ENCODE measurements at places on chromosomes 7 and 10.

- DNase-seq: no peak
These were observed 921.0 kb downstream of the GATA3 start for GRCh38 chr10:8975535-8975934.

GRCh38 chr7:157540606-157541294, 203.9 kb downstream of the DNAJB6 start:
- DNase-seq: no peak

GRCh38 chr10:95814011-95814727, 58.2 kb downstream of the ENTPD1 start:
- peak; percentile 96 for DNase-seq

GRCh38 chr7:92415225-92415624, 32.1 kb upstream of the GATAD1 start:
- no peak for DNase-seq

- no peak for DNase-seq
These were observed 10.9 kb upstream of the GDF2 start for GRCh38 chr10:47311193-47311931.

DNA sequence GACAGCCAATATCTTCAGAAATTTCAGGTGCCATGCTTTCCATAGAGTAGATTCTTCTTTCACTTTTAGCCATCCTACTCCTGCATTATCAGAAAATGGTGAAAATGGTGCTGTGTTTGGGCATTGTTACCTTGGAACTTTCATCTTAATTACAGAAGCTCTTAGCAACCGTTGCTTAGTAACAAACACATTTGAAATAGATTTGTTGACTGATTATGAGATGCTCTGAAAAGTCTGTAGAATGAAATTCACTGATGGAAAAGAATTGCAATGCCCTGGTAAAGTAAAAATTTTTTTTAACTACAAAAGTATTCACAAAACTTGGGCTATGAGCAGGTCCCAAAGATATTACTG, 249.3 kb upstream of the NEBL start:
- DNase-seq: no peak

DNA sequence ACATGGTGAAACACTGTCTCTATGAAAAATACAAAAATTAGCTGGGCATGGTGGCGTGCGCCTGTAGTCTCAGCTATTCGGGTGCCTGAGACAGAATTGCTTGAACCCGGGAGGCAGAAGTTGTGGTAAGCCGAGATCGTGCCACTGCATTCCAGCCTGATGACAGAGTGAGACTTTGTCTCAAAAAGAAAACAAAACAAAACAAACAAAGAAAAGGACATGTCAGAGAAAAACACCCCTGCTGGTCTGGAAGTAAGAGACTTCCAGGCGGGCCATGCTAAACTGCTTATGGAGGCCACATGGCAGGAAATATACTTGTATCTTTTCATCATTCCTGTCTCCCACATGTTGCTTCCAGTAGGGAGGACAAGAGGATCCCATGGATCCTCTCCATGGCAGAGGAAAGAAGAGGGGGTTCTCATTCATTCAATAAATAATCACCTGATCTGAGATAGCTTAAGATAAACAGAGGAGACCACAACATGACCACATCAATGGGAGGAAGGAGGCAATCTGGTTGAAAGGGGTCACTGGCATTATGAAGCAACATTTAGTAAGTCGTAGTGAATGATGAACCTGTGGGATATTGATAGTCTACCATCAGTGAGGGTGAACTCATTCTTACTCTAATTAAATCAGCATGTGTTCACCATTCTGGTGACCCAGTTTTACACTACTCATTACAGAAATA, 60.5 kb upstream of the ZNF138 start:
- DNase-seq: no peak

GRCh38 chr7:76023002-76023401, 24.8 kb downstream of the STYXL1 start:
- no peak for DNase-seq

DNA sequence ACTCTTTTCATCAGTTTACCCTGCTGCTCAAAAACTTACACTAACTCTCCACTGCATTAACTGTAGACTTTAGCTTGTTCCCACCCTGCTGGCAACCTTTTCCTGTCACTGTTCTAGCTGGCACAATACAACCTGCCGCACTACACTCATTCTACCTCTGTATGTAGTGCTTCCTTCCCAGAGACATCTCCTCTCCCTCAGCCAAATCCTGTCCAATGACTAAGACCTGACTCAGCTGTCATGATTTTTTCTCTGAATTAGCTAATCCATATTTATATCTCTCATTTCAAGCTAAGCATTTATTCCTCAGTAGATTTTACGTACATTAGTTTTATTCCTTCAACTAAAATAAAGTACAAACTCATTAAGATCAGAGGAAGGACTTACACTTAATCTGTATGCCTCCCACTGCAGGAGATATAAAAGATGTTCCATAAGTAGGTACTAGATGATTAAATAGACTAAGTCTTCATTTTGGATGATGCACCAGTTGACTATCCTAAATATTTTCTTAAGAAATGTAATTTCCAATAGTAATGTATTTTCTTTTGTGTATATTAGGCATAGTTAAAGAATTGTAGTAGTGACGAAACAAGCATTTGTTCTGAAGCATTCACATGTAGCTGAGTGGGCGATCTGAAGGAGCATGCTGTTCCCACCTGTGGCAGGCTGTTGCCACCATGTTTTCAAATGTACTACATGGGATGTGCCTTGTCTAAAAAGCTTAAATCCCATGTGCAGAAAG, 189.1 kb downstream of the SKAP2 start:
- peak; percentile 18 for DNase-seq

GRCh38 chr7:96708872-96709271, 774 bp downstream of the SEM1 start:
- no peak for DNase-seq

DNA sequence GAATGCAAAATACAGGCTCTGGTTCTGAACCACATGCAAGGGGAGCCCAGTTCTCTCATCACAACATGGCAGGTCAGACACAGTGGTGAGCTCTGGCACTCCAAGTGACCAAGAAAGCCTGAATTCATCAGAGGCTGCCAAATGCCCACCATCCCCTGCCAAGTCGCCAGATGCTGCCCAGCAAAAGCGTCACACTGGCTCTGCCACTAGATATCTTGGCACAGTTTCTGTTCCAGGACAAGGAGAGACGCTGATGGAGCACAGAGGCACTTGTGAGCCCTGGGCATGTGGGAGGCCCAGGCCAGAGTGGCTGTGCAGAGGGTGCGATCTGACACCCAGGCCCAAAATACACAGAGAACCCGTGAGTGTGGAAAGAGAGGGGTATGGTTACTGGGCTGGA, 57.8 kb downstream of the GAD2 start:
- no peak for DNase-seq

DNA sequence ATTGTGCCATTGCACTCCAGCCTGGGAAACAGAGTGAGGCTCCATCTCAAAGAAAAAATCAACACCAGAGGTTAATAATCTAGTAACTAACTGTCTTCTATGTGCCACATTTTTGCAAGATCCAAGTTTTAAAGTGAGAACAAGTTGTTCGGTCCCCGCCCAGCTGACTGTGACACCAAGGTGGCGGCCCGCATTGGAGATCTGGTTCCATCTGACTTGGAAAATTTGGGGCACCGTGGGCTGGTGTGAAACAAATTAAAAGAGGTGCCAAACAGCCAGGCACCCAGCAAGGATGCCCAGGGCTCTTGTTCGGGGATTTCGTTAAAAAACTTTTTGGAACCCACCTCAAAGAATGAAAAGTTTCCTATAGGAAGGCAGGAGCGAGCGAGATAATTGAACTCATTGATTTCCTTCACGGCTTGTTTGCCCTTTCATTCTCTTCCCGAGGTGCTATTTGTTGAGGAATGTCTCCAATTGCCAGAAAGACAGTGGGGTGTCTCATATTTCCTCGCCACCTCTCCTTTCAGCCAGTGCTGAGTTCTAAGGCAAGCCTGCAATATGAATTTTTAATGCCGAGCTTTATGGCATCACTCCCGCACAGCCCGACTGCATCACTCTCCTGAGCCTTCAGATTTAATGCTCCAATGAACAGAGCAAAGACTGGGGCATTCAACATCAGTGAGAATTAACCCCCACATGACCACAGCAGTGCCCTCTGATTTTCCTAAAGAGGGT, 156.9 kb upstream of the SH2B2 start:
- DNase-seq: no peak

- DNase-seq: no peak
These were observed 380 bp downstream of the NAT16 start for GRCh38 chr7:101179713-101180112.

- DNase-seq: peak; percentile 36
These were observed 52.5 kb downstream of the DGKB start for GRCh38 chr7:14850039-14850438.

DNA sequence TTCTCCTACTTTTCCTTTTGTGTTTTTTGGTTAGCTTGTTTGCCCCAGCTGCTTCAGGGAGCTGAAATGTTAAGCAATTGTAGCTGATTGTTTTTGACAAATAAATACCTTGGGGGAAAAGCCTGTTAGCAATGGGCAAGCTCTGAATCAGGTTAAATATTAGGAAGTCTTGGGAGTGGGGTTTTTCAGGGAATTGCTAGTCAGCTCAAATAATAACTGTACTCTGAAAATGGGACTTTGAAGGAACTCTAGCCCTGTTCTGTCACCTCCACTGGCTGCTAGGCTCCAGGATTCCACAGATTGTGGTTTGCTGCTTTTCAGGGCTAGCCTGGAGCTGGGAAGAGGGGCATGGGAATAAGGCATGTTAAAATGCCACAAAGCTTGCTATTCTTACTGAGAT, 39.5 kb downstream of the ADK start:
- peak; percentile 70 for DNase-seq

DNA sequence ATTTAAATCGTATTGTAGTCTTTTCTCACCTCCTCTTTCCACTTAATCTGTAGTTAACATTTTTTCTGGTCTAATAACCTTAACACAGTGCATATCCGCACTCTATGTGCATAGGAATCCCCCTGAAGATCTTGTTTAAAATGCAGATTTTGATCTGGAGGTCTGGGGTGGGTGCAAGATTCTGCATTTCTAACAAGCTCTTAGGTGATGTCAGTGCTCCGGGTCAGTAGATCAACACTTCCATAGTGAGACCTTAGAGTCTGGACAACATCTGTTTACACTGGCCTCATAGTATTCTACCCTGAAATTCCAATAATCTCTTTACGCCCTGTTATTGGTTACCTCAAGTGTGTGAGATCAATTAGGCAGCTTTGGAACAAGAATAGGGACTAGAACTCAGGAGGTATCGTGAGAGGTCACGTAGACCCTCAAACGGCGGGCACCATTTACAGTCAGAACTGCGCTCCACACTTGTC, 434 bp upstream of the PLEKHA8 start:
- no peak for DNase-seq

DNA sequence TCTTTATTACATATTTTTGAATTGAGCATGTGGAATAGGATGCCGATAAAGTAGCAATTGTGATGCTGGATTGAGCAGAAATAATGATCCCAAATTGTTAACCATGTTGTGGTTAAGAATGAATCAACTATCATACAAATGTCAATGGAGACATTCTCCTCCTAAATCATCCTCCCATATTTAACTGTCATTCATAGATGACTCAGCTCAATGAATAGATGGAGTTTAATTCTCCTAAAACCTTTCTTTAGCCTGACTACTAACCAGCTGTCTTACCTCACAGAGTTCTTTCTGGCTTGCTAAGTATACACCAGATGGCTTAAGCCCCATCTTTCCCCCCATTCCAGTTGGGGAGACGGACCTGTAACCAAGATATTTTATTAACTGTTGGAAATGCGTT, 23.4 kb upstream of the NPS start:
- no peak for DNase-seq

DNA sequence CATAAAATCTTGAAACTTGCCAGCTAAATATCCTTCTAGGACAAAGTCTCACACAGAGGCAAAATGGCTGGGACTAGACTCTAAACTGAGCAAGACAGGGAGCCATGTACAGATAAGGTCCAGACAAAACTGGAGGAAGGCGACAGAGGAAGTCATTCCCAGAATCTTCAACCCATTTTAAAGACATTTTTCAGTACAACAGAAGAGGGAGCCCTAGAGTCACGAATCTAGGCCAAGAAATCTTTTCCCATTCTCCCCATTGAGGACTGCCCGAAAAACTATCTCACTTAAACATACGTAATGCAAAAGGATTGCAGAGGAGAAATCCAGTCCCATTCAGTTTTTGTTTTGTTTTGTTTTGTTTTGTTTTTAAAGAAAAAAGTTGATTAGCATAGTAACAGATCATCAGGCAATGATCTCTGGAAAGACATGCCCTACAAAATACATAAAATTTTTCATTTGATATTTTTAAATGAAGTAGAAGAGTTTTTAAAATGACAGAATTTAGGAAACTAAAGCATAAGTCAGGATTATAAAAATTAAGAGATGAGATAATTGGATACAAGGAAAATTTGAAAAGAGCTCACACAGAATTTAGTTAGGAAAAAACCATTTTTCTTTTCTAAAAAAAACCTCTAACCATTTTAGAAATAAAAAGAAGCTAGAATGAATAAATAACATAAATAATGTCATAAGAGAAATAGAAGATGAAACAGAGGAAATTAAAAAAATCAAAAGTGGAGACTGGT, 16.9 kb upstream of the PRF1 start:
- DNase-seq: peak; percentile 61

GRCh38 chr7:84812021-84812420, 374.8 kb downstream of the SEMA3D start:
- DNase-seq: no peak

- DNase-seq: peak; percentile 54
These were observed 9.0 kb downstream of the RPEL1 start for GRCh38 chr10:103254538-103255325.

- no peak for DNase-seq
These were observed 33.3 kb upstream of the AP5Z1 start for GRCh38 chr7:4742051-4742573.

- DNase-seq: no peak
These were observed 19.0 kb downstream of the LDB1 start for GRCh38 chr10:102101152-102101551.

DNA sequence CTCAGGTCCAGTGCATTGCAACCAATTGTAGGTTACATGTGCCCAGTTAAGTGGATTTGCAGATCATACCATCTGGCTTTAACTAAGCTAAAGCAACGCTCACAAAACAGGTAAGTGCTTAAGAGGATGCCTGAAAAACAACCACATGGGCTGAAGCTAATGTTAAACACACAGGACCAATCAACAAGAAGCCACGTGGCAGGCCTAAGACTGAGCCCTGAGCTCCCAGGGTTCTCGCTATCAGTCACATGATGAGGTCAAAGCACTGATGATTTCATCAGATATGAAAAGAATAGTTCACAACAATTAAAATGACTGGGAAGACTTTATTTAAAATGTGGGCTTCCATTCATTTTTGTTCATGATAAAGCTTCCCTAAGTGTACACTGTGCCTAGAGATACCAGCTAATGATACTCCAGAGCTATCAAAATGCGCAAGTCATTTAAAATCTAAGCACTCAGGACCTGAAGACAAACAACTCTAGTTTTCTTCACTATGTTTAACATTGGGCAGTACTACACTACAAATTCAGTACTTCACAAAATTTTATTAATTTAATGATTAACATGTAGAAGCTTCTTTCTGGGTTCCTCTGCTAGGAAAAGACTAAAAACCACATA, 90.6 kb downstream of the PIP4K2A start:
- no peak for DNase-seq

Data from fibroblast of skin of back (primary cell).